ENCODE measurements at places on chromosomes 16 and 17.

DNA sequence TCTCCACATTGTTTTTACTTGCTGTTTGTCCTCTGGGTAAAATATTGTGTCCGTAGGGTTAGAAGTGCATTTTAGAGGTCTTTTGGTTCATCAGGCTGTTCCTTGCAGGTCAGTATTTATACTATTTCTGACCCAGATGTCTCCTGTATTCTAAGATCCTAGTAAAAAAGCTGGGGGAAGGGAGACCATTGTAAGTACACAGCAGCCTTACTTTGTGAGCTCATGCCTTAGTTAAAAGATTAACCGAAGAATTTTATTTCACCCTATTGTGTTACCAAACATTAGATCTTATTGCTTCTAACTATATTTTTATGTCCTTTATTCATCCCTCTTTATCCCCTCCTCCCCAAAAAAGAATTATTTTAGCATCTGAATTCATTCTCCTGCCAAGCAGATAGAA lies 444.1 kb upstream of the RBFOX1 start:
- DNase-seq, result no peak

DNA sequence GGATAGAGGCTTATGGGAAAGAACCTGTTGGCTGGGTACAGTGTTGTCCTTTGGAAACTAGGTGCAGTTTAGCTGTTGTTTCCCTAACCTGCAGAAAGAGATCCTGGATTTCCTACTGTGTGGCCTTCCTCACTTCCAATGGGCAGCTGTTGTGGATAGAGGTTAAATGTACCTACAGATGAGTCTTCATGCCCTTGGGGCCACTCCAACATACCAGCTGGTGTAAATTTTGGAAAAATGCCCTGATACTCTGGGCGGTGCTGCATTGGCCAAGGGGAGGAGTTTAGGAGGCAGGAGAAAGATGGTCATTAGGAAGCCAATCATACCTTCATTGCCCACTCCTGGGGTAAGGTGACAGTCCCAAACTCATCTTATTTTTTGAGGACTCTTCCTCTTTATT lies 70.2 kb downstream of the SNX11 start:
- no peak for DNase-seq

DNA sequence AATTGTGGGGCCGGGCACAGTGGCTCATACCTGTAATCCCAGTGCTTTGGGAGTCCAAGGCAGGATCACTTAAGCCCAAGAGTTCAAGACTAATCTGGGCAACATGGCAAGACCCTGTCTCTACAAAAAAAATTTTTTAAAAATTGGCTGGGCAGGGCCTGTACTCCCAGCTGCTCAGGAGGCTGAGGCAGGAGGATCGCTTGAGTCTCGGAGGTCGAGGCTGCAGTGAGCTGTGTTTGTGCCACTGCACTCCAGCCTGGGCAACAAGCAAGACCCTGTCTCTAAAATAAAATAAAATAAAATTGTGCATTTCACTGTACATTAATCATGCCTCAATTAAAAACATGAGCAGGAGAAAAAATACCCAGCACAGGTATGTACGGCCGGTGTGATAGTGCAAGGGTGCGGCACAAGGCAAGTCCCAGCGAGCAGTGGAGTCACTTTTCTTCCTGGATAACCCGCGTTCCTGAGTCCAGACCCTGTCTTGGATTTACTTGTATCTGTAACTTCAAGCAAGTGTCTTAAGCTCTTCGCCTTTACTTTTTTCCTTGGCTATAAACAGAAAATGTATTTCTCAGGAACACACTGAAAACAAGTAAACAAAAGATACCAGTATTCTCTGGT lies 11.4 kb downstream of the ZDHHC7 start:
- DNase-seq, result no peak

- DNase-seq, result no peak
Observed at GRCh38 chr16:49453983-49454382, 80.4 kb downstream of the C16orf78 start.

DNA sequence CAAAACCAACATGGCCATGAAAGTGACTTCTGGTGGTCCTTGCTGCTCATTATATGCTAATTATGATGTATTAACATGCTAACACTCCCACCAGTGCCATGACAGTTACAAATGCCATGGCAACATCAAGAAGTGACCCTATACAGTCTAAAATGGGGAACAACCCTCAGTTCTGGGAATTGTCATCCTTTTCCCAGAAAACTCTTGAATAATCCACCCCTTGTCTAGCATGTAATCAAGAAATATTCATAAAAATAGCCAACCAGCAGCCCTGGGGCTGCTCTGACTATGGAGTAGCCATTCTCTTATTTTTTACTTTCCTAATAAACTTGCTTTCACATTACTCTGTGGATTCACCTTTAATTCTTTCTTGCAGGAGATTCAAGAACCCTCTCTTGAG lies 35.9 kb downstream of the DNAJA2 start:
- DNase-seq, result no peak

DNA sequence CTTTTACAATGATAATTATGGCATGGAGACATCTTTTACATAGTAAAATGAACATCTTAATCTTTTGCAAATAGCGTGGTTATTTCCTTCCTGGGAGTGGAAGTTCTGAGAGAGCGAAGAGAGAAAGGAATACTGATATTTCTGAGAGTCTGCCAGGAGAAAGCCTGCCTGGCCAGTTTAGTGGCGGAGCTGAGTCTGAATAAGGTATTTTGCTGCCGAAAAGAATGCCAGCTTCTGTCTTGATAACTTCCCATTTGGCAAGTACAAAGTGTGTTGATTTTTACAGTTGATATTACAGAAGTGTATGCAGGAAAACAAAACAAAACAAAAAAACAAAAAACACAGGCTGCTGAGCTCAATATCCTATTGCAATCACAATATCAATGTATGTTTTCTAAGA lies 55.9 kb downstream of the KCNJ2 start:
- no peak for DNase-seq

GRCh38 chr16:77610496-77610895 lies 111.8 kb upstream of the NUDT7 start:
- no peak for DNase-seq

- no peak for DNase-seq
Observed at GRCh38 chr17:46063241-46063640, 64.2 kb downstream of the STH start.

DNA sequence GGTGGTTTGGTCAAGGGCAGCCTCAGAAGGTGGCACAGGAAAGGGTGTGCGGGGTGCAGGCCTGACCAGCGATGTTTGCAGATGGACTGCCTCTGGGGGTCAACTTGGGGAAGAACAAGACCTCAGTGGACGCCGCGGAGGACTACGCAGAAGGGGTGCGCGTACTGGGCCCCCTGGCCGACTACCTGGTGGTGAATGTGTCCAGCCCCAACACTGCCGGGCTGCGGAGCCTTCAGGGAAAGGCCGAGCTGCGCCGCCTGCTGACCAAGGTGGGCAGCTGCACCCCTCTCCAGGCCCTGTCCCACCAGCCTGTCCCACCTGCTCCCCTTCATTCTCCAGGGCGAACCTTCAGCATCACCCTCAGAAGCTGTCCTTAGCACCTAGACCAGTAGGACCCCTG lies 12.5 kb downstream of the DHODH start:
- DNase-seq, result no peak

GRCh38 chr17:57296231-57296630 lies 39.9 kb downstream of the MSI2 start:
- DNase-seq, result no peak

- DNase-seq, result no peak
Observed at GRCh38 chr16:61415126-61415525, 621.1 kb downstream of the CDH8 start.

DNA sequence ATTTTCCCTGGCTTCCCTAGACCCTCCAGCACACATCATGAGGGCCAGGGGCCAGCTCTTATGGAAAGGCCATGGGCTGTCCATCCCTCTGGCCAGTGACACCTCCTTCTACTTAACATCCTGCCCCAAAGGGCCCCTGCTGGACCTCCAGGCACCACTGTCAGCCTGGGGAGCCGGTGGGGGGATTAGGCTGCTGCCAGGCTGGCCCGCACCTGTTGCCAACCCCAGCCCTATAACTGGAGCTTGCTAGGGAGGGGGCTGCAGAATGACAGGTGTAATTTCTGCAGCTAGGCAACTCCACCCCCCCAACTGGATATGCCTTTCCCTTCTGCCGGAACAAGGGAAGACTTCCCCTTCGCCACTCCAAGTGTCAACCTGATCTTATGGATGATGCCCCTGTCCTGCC lies 12.5 kb downstream of the RARA start:
- DNase-seq, result no peak

Data from hippocampal formation (tissue), 2 donors.